ENCODE measurements at places on chromosomes 13 and 19. TPM values are rescaled to one million over a fixed set of nuclear protein-coding genes. Genes with fewer than 3 reads are reported as not detected.

GRCh38 chr19:40822161-40822560 is 23.2 kb downstream of the EGLN2 start:
- H3K27ac ChIP-seq = no peak overlapping the region
- no peak overlapping the region for H3K4me3 ChIP-seq
- no peaks in the 10 kb centered on the region for H3K36me3 ChIP-seq
- no peaks in the 10 kb centered on the region for H3K27me3 ChIP-seq

DNA sequence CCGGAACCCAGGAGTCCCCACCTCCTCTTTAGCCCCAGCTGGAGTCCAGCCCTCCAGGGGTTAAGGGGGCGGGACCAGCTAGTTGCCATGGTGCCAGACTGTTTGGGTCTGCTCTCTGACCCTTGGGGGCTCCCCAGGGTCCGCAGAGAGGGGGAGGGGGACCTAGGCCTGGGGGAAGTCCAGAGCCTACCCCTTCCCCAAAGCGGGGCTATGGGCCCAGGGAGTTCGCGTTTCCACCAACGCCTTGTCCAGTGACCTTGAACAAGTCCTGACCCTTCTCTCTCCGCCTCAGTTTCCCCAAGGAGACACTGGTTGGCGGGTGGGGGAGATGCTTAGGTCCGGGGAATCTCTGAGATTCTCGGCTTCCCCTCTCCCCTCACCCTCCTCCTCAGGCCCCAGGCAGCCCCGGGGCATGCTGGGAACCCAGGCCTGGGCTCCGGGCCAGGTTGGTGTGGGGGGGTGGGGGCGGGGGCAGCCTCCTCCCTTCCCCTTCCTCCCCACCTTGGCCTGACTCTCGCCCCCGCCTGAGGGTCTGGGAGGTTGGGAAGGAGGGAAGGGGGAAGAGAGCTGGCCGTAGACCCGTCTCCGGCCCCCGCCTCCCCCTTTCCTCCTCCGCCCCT is 2.6 kb upstream of the SPACA6 start:
- 0 out of 2 replicates have a peak overlapping the region, but pooled peaks have one; percentile 3 for H3K27ac ChIP-seq
- no peaks in the 10 kb centered on the region for H3K36me3 ChIP-seq
- peak; percentile 84 for DNase-seq
- H3K4me1 ChIP-seq = peaks cover 14% of the 10 kb centered on the region
- peak overlapping the region; percentile 64 for H3K4me3 ChIP-seq
- H3K27me3 ChIP-seq = no peaks in the 10 kb centered on the region

GRCh38 chr19:13430790-13431582 is 75.3 kb downstream of the CACNA1A start:
- no peaks in the 10 kb centered on the region for H3K27me3 ChIP-seq
- DNase-seq = no peak
- no peaks in the 10 kb centered on the region for H3K4me1 ChIP-seq
- no peaks in the 10 kb centered on the region for H3K36me3 ChIP-seq
- no peak overlapping the region for H3K27ac ChIP-seq

- DNase-seq = no peak
- H3K36me3 ChIP-seq = no peaks in the 10 kb centered on the region
- no peak overlapping the region for H3K4me3 ChIP-seq
- no peak overlapping the region for H3K27ac ChIP-seq
- H3K27me3 ChIP-seq = no peaks in the 10 kb centered on the region
Measured at GRCh38 chr13:43002021-43002420, 10.0 kb upstream of the EPSTI1 start.

DNA sequence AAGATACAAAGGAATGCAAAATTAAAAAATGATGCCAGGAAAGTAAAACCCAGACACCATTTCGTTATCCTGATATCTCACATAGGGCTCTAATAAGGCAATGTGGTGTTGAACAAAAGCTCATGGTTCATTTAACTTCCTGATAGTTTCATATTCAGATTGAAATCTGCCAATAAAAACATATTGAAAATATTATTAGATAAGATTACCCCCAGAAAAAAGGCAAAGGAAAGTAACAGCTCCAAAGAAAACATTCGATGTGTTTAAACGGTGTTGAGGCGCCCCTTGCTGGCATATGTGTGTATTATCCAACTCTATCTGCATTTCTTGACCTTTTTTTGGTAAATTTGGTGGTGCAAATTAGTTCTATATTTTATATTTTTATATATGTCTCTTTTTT is 75.9 kb downstream of the ESD start:
- no peaks in the 10 kb centered on the region for H3K27me3 ChIP-seq
- no peak for DNase-seq
- H3K4me3 ChIP-seq = no peak overlapping the region
- no peaks in the 10 kb centered on the region for H3K4me1 ChIP-seq
- H3K27ac ChIP-seq = no peak overlapping the region
- H3K36me3 ChIP-seq = no peaks in the 10 kb centered on the region

GRCh38 chr13:73522937-73523336 is 464.1 kb downstream of the KLF5 start:
- DNase-seq = no peak
- H3K27ac ChIP-seq = no peak overlapping the region
- H3K4me3 ChIP-seq = no peak overlapping the region
- H3K36me3 ChIP-seq = no peaks in the 10 kb centered on the region
- H3K27me3 ChIP-seq = no peaks in the 10 kb centered on the region

- H3K4me1 ChIP-seq = no peaks in the 10 kb centered on the region
- no peak overlapping the region for H3K27ac ChIP-seq
- H3K27me3 ChIP-seq = no peaks in the 10 kb centered on the region
- DNase-seq = no peak
- H3K4me3 ChIP-seq = no peak overlapping the region
- no peaks in the 10 kb centered on the region for H3K36me3 ChIP-seq
Measured at GRCh38 chr13:111139873-111140561, 24.9 kb downstream of the ARHGEF7 start.

DNA sequence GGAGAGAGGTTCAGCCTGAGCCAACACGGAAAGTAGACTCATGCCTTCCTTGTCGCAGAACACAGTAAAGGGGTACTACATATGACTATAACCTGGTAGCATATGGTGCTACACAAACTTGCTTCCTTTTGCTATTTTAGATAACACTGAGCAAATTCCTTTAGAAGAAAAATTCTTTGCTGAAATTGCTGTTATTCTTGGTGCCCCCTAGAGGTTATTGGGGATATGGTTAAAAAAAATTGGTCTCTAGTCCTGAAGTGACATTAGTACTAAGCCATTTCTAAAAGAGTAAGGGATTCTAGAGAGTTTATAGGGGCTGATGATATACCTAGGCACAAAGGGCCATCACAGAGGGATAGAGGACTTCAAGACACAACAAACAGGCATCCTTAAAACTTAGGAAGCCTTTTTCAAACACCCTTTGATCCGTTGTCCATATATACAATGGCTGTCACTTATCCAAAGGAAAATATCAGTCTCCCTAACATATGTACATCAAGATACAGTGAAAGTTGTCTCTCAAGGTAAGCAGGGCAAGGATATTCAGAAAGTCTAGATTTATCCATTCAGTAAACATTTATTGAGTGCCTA is 13.9 kb upstream of the HS6ST3 start:
- H3K4me3 ChIP-seq = no peak overlapping the region
- no peaks in the 10 kb centered on the region for H3K36me3 ChIP-seq
- no peaks in the 10 kb centered on the region for H3K4me1 ChIP-seq
- H3K27ac ChIP-seq = no peak overlapping the region
- H3K27me3 ChIP-seq = no peaks in the 10 kb centered on the region

- no peak overlapping the region for H3K27ac ChIP-seq
- no peak overlapping the region for H3K4me3 ChIP-seq
- H3K4me1 ChIP-seq = peaks cover 3% of the 10 kb centered on the region
- no peak for DNase-seq
Measured at GRCh38 chr13:113493315-113493951, 2.9 kb upstream of the DCUN1D2 start.

GRCh38 chr13:112693831-112694497 is 4.1 kb downstream of the ATP11A start:
- peaks cover 17% of the 10 kb centered on the region for H3K4me1 ChIP-seq
- no peaks in the 10 kb centered on the region for H3K27me3 ChIP-seq
- no peak overlapping the region for H3K4me3 ChIP-seq
- no peaks in the 10 kb centered on the region for H3K36me3 ChIP-seq
- no peak for DNase-seq
- no peak overlapping the region for H3K27ac ChIP-seq

- H3K4me3 ChIP-seq = no peak overlapping the region
- DNase-seq = no peak
- no peak overlapping the region for H3K27ac ChIP-seq
- H3K4me1 ChIP-seq = no peaks in the 10 kb centered on the region
- H3K27me3 ChIP-seq = no peaks in the 10 kb centered on the region
- H3K36me3 ChIP-seq = no peaks in the 10 kb centered on the region
Measured at GRCh38 chr13:98184792-98185191, 7.7 kb upstream of the RNF113B start.

- no peaks in the 10 kb centered on the region for H3K36me3 ChIP-seq
- no peaks in the 10 kb centered on the region for H3K4me1 ChIP-seq
- no peak for DNase-seq
- H3K27me3 ChIP-seq = no peaks in the 10 kb centered on the region
- no peak overlapping the region for H3K27ac ChIP-seq
Measured at GRCh38 chr13:29020314-29020713, 200.2 kb downstream of the MTUS2 start.

DNA sequence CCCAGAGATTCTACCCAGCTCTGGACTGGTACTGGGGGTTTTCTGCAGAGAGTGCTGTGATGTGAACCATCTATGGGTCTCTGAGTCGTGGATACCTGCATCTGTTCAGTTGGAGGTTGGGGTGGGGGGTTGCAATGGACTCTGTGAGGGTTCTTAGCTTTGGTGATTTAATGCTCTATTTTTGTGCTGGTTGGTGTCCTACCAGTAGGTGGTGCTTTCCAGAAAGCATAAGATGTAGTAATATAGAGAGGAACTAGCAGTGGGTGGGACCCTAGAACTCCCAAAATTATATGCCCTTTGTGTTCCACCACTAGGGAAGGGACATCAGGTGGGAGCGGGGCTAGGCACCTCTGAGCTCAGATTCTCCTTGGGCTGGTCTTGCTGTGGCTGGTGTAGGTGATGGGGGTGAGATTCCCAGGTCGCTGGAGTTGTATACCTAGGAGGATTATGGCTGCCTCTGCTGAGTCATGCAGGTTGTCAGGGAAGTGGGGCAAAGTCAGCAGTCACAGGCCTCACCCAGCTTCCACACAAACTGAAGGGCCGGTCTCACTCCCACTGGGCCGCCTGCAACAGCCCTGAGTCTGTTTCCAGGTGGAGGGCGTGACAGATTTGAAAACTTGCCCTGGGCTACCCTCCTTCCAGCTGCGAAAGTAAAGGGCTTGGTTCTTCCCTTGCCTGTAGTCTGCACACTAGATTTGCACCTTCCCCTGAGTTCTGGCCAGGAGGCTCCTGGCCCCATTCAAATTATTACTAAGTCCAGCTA is 573.0 kb upstream of the SLITRK1 start:
- no peaks in the 10 kb centered on the region for H3K36me3 ChIP-seq
- no peak for DNase-seq
- H3K4me3 ChIP-seq = no peak overlapping the region

GRCh38 chr19:46886546-46887239 is 25.9 kb downstream of the ARHGAP35 start:
- no peak overlapping the region for H3K4me3 ChIP-seq
- H3K27ac ChIP-seq = no peak overlapping the region
- no peak for DNase-seq
- no peaks in the 10 kb centered on the region for H3K4me1 ChIP-seq
- H3K27me3 ChIP-seq = no peaks in the 10 kb centered on the region
- no peaks in the 10 kb centered on the region for H3K36me3 ChIP-seq

GRCh38 chr13:78183732-78184131 is 265.1 kb upstream of the EDNRB start:
- no peaks in the 10 kb centered on the region for H3K36me3 ChIP-seq
- DNase-seq = no peak
- no peaks in the 10 kb centered on the region for H3K4me1 ChIP-seq
- H3K27me3 ChIP-seq = peaks cover 1% of the 10 kb centered on the region
- H3K4me3 ChIP-seq = no peak overlapping the region
- no peak overlapping the region for H3K27ac ChIP-seq

DNA sequence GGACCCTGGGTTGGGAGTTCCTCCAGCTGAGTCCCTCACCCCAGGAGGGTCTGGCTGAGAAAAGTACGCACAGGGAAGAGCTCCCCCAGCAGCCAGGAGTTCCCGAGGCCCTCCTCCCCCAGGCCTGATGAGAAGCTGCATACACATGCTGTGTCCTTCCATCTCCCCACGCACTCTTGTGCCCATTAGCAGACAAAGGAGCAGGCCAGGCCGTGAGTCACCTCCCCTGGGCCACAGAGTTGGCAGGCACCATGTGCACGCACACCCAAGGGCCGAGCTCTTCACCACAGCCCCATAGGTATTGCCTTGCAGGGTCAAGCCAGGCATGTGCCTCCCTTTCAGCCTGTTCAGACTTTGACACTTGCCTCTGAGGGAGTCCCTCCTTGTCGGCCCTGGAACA is 17.5 kb downstream of the MAU2 start:
- no peaks in the 10 kb centered on the region for H3K27me3 ChIP-seq
- H3K4me1 ChIP-seq = no peaks in the 10 kb centered on the region
- H3K36me3 ChIP-seq = peaks cover 26% of the 10 kb centered on the region
- DNase-seq = no peak

- no peaks in the 10 kb centered on the region for H3K36me3 ChIP-seq
- no peaks in the 10 kb centered on the region for H3K4me1 ChIP-seq
- no peak overlapping the region for H3K27ac ChIP-seq
- DNase-seq = no peak
Measured at GRCh38 chr13:57326532-57326931, 159.5 kb downstream of the PRR20E start.

DNA sequence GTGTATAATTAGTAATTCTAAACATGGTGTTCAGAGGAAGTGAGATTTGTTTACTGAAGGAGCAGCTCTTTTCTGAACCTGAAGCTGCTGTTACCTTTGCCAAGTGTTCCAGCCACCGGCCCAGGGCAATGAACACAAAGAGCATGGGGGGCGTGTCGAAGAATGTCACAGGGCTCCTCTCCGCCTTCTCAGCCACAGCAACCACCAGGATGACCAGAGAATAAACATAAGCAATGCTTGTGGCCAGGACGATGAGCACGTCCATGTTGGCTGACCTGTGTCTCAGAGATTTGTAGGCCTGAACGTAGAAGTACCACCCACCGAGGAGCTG is 53.1 kb downstream of the ATP7B start:
- no peaks in the 10 kb centered on the region for H3K4me1 ChIP-seq
- no peak for DNase-seq
- H3K36me3 ChIP-seq = no peaks in the 10 kb centered on the region
- H3K27me3 ChIP-seq = no peaks in the 10 kb centered on the region
- H3K27ac ChIP-seq = no peak overlapping the region

KLK3 gene
- not detected for total RNA-seq

GGN gene
- 2.7 TPM for total RNA-seq

HNRNPUL1 gene
- 264 TPM for total RNA-seq

CYP4F22 gene
- not detected for total RNA-seq

ZNF793 gene
- total RNA-seq = 13.3 TPM
